ENCODE measurements at places on chromosomes 2 and 18. TPM values are rescaled to one million over a fixed set of nuclear protein-coding genes. Genes with fewer than 3 reads are reported as not detected.

DNA sequence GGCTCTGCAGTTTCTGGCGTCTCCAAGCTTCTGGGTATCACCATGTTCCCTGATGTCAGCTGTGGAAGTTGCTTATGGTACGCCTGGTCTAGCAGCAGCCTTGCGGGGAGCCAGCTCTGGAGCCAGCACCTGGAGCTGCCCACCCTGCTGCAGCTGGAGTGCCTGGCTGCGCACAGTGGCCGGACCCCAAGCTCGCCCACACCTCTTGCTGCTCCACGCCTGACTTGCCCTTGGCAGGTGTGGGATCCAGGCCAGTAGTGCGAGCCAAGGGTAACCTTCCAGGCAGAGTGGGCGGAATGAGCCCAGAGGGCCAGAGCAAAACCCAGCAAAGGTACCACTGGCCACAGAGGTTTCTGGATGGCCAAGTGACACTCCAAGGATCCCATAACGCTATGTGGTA lies 13.2 kb upstream of the EML6 start:
- no peak for DNase-seq

DNA sequence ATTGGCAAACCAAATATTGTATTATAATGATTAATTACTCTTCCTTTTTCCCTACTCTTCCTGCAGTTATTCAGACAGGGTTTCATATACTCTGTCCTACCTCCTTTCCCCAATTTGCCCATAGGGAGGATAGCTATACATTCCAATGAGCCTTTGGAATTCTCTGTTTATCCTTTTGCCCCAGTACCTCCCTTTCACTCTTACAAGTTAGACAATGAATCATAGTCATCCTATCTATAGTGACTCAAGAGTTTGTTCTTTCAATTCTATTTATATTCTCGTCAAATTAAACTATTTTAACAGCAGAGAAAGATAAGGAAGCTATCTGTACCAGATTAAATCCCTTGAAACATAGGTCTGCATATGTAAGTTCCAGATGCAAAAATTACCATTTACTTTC lies 437.5 kb downstream of the NR4A2 start:
- no peak for DNase-seq

- no peak for DNase-seq
These were observed 285.8 kb upstream of the REV1 start for GRCh38 chr2:99775585-99775984.

GRCh38 chr18:11654736-11655605 lies 34.1 kb upstream of the GNAL start:
- DNase-seq, result peak; percentile 75

GRCh38 chr18:74204526-74205152 lies 56.3 kb downstream of the TIMM21 start:
- DNase-seq, result no peak

GRCh38 chr2:97359861-97360584 lies 229.7 kb downstream of the ANKRD36B start:
- peak; percentile 4 for DNase-seq

- DNase-seq, result no peak
These were observed 403.0 kb downstream of the NBAS start for GRCh38 chr2:15158100-15158499.

- DNase-seq, result no peak
These were observed 41.5 kb downstream of the BIN1 start for GRCh38 chr2:127065299-127065939.

GRCh38 chr18:79580498-79581171 lies 99.0 kb upstream of the CTDP1 start:
- no peak for DNase-seq

DNA sequence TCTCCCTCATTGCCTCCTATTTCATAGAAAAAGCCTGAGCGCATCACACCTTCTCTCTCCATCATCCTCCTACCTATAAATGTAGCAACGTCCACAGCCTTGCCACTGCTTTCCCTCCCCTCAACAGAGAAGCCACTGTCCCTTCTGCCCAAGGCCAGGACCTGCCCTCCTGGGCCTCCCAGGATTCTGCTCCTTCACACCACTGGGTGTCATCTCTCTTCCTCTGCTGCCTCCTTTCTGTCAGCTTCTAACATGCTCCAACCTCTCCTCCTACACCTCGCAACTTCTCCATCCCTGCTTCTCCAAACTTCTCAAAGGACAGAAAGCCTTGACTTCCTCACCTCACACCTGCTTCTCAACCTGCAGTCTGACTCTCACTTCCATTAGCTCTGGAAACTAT lies 21.2 kb upstream of the ME2 start:
- no peak for DNase-seq

CYS1 gene
- 4.8 TPM for total RNA-seq

NPAS2 gene
- 157 TPM for total RNA-seq

HOXD12 gene
- not detected for total RNA-seq

LINC00305 gene
- total RNA-seq, result not detected

CD28 gene
- total RNA-seq, result not detected

REG1B gene
- total RNA-seq, result not detected

DHRS9 gene
- 16.6 TPM for total RNA-seq

OST4 gene
- 172 TPM for total RNA-seq

Data from Calu3 (cell line).